ENCODE measurements at places on chromosomes 12 and 14.

GRCh38 chr14:38870296-38870836 is 232.7 kb downstream of the SEC23A start:
- no peak for DNase-seq

DNA sequence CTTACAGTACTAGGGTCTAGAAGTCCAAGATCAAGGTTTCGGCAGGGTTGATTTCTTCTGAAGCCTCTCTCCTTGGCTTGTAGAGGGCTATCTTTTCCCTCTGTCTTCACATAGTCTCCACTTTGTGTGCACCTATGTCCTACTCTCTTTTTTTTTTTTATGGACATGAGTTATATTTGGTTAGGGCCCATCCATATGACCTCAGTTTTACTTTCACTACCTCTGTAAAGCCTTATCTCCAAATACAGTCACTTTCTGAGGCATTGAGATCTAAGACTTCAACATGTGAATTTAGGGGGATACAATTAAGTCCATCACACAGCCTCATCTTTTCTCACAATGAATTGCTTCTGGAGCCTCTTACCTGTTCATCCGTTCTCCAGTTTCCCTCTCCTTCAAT is 5.9 kb upstream of the SPTB start:
- no peak for DNase-seq

DNA sequence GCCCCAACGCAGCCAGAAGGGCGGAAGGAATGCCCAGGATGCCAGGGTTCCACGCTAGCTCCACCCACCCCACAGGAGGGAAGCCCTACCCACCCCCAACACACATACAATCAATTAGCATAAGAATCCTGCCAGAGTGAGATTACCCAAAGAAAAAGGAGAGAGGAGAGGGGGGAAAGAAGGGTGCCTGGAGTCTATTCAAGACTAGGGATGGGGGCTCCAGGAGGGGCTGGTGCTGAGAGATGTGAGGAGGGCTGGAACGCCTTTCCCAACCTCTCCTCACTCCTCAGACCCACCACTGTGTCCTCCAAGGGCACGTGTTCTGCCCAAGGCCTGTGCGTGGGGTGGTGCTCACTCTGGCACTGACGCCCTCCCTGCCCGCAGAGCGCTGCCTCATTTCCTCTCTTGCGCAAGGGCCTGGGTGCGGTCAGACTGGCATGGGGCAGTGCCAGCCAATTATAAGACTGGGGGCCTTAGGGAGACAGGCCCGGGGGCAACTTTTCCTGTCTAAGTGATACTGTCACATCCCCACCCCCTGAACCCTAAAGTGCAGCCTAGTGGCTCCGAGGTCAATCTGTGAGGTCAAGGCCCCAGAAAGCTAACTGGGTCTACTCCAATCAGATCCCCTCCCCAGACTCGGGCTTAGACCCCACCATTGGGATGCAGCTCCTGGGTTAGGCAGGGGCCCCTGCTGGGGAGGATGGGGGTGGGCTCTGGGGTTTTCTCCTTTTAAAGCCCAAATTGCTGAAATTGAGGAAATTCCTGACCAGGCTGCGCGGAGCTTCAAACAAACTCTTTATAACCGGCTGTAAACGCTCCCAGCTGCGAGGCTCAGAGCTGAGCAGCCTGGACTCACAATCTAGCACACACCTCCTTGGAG is 10.2 kb upstream of the ITGB7 start:
- no peak for DNase-seq

DNA sequence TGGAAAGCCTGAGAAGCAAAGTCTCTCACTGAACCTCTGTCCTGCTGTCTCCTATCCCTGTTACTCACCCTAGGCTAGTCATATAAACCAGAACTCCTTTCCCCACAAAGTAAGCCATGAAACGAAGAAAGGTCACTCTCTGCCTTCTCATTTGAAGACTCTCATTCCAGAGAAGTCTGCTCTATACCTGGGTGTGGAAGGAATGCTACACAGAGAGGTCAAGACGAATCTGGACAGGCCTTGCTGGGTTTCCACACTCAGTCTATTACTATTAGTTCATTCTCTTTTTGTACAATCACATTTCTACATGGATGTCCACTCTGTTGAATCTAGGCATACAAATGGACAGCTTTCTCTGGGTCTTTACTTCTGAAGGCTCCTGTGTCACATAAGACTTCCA is 2.4 kb upstream of the AEBP2 start:
- DNase-seq = no peak

- no peak for DNase-seq
These were observed 29.9 kb downstream of the WASHC3 start for GRCh38 chr12:102031852-102032251.

DNA sequence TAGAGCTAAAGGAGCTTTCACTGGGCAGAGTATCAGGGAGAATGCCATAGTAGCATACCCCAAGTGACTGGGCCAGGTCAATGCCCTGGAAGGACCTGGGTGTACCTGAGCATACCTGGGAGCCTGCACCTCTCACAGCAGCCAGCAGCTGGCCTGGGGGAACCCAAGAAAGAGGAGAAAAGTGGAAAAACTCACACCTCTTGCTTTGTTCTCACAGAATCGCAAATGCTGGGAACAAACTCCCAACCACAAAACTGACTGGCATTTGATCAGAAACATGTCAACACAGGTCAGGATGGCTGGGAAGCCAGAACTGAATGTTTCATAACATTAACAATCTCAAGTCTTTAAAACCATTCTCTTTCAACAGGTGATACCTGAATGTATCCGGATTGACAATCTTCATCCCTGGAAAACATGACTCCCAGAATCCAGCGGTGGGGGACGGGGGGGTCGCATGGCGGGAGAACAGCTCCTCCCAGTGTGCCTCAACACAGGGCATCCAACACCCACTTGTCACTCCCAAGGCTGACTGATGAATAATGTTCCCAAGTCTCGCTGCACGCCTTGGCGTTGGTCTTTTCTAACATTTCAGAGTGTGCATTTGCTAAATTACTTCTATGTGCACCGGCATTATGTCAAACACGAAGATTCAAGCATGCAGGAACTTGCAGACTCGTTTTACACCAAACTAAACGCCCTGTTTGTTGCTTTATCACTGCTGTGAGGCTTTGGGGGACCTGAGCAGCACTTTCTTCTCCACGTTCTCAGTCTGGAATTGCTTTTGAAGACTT is 7.9 kb downstream of the FOXN3 start:
- DNase-seq = no peak

DNA sequence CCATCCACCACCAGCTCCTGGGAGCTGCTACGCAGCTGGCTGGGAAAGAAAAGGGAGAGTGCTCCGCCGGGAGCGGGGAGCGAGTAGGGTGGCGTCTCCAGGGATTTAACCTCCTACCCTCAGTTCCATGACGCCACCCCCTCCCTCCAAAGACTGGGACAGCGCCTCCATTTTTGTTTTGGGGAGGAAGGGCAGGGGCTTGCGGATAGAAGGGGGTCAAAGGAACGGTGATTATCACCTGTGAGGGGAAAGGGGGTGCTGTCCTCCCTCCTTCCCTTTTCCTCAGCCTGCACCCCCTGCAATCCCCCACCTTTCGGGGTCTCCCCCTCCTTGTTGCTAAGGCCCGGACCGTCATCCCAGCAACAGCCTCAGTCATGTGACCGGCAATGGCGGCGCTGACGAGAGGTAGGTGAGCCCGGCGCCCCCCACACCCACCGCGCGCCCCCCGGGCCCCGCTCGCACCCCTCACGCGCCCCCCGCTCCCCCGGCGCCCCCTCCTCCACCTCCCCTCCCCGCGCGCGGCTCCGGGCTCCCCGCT is at the start of gene DTX3:
Gene DTX3 (plus strand): TSS at position 371 of the 538 bp plus-strand sequence. CDS start 1,694 bp downstream, outside the sequence.
- no peak for DNase-seq

DNA sequence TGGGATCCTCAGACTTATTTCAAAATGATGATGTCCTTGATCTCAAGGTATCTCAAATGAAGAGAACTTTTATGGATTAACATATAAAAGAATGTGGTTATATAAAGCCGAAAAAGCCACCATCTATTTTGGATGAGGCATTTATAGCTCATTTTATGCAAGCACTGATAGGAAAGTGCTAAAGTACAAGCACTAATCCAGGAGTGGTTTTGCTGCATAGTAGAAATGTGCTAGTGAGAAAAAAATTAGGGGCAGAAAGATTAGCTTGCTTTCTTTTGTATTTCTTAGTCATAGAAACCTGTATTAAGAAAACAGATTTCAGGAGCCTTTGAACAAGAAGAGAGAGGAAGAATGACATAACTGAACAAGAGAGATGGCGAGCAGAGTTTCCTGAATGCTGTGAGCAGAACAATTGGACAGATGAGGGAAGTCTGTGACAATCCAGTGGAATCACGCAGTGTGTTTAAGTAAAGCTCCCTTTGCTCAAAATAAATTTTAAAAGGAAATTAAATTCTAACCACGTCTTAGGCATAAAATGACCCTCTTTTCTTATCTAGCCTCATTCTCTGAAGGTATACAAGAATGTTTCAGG is 238.2 kb upstream of the NOVA1 start:
- DNase-seq = no peak

GRCh38 chr12:110742096-110742717 is 484 bp downstream of the PPP1CC start:
- DNase-seq = no peak

DNA sequence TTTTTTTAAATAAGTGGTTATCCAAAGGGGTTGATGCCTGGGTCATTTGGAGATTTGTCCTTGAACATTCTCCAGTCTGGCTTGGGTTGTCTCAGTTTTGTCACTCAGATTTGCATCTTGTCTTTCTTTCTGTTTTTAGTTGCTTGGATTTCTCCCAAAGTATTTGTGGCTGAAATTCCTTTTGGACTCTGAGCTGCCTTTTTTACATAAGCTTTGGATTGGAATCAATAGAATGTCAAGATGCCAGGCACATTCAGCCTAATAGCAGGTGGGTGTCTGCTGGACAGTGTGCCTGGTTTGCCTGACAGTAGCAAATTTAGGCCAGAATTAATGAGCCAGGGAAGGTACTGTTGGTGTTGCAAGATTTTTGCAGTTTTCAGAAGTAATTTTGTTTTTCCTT is 50.0 kb downstream of the FLRT2 start:
- DNase-seq = no peak

DNA sequence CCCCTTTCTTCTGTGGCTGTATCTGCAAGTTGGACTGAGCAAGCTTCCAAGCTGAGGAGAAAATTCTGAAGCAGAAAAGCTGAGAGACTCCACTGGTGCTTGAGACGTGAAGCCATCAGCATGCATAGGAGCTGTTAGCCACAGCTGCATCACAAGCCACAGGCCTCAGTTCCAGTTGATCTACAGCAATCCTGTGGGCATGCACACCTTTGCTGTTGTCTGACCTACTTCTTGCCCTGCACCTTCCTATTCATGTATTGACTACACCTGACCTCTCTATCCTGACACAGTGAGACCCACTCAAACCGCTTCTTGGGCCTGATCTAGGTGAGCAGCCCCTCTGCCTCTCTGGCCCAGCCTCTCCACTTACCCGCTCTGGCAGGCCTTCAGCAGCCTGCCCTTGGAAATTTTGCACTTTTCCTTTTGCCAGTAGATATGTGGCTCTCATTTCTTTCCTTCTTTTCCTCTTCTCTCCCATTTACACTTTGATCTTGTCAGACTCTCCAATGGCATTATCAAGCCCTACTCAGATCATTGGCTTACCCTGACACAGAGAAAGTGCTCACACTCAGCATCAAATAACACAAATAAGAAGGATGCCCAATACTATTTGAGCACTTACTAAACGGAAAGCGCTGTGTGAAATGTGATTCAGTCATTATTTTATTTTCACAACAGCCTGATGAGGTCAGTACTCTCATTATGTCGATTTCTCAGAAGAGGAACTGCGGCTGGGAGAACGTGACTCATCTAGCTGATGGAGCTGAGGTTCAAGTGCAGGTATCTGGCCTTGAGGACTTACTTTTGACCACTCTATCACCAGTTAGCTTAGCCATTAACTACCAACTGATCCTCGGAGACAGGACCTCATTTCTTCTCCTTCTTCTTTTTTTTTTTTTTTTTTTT is 21.9 kb upstream of the PTGR2 start:
- DNase-seq = no peak

DNA sequence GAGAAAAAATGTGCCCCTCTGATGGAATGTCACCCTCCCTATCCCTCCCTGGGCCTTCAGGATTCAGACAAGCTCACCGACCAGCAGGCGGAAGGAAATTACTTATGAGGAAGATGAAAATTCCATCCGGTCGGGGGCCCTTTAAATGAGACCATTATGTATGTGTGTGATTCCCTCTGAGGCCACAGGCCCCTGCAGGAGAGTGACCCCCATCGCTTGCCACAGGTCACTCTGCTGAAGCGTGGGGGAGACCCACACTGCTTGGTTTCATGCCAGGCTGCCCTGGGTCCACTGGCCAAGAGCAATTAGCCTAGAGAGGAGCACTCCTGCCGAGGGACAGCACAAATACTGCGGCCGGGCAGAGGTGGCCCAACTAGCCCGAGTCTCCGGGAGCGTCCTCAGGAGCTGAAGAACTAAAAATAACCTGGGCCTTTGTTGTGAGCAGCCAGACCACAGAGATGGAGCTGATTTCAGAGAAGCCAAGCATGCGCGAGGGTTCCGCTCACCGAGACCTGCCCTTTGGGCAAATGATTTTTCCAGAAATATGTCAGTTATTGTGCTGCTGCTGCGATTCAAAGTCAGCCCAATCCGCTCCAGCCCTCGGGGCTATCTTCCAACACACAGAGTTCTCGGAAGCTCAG is 276.4 kb downstream of the DPF3 start:
- no peak for DNase-seq

- no peak for DNase-seq
These were observed 63.3 kb upstream of the OSBPL8 start for GRCh38 chr12:76622915-76623314.

DNA sequence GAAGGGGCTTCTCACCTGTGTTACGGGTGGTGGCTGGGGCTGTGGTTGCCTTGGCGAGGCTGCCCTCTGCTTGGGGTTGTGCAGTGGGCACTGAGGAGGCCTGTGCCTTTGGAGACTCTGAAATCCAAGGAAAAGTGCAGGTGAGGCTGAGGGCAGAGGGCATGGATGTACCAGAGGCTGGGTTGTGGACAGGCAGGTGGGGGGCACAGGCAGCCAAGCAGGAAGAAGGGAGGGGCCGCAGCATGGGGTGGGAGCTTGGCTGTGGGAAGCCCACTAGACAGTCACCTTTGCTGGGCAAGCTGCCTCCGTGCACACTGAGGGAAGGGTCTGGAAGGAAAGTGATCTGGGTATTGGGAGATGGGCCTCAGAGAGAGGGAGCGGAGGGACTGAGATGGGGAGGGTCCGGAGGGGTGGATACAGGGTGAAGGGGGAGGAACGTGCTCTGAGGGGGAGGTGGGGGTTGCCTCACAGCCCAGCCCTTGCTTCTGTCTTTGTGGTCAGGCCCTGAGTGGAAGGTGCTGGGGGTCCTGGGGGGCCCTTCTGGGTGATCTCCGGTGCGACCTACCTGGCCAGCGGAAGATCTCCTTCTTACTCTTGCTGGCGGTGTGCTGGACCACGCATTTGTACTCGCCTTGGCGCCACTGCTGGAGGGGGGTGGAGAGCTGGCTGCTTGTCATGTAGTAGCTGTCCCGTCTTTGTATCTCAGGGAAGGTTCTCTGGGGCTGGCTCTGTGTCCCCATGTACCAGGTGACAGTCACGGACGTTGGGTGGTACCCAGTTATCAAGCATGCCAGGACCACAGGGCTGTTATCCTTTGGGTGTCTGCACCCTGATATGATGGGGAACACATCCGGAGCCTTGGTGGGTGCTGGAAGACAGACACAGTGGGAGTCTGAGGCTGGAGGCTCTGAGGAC is 318.7 kb downstream of the TMEM121 start:
- no peak for DNase-seq

Data from NCI-H1694 (cell line).